Stimulated activated CD4-positive, alpha-beta T cell treated with anti-CD3 and anti-CD28 coated beads, Interleukin-2, amount 100 ng/mL, for 4 hours (primary cell): ENCODE measurements at places on chromosomes 2 and 18.

GRCh38 chr18:79403723-79404566 is 8.2 kb downstream of the NFATC1 start:
- no peak for DNase-seq

DNA sequence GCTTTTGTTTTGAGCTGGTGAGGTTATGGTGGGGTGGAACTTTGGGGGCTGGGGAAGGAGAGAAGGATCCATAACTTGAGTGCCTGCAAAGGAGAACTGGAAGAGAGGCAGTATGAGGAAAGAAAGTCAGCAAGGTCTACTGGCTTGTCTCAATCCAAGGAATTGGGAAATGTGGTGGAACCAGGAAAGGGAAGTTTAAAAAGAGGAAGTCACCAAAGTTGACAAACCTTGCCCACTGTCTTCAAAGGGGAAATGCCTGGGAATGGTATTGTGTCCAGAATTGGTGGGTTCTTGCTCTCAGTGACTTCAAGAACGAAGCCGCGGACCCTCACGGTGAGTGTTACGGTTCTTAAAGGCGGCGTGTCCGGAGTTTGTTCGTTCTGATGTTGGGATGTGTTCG is 304.1 kb upstream of the FAM98A start:
- no peak for DNase-seq

- no peak for DNase-seq
These were observed 28.6 kb upstream of the POU3F3 start for GRCh38 chr2:104825124-104825865.

GRCh38 chr2:96532641-96533291 is 3.8 kb upstream of the ARID5A start:
- DNase-seq = no peak

GRCh38 chr18:50582500-50582899 is 22.6 kb downstream of the MAPK4 start:
- DNase-seq = no peak

GRCh38 chr2:240140511-240140910 is at the start of gene OTOS:
Gene OTOS (minus strand): TSS chr2:240140658. CDS start chr2:240140326, 332 bp downstream.
- no peak for DNase-seq

- DNase-seq = no peak
These were observed 165.3 kb upstream of the TWIST2 start for GRCh38 chr2:238682536-238682935.

GRCh38 chr2:28348149-28348567 is 44.5 kb upstream of the FOSL2 start:
- peak; percentile 22 for DNase-seq

GRCh38 chr18:59061914-59062642 is 77.6 kb upstream of the SEC11C start:
- DNase-seq = no peak

DNA sequence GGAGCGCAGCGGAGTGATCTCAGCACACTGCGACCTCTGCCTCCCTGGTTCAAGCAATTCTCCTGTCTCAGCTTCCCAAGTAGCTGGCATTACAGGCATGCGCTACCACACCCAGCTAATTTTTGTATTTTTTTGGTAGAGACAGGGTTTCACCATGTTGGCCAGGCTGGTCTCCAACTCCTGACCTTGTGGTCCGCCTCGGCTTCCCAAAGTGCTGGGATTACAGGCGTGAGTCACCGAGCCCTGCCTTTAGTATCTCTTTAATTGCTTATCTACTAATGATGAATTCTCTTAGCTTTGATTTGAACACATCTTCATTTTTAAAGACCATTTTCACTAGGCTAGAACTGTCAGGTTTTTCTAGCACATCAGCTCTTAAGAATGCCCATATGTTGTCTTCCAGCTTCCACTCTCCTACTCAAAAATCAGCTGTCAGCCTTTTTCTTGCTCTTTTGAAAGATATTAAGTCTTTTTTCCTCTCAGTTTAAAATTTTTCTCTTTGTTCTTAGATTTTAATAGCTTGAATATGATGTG is 16.1 kb upstream of the MFSD2B start:
- no peak for DNase-seq

- no peak for DNase-seq
These were observed 12.0 kb upstream of the NRP2 start for GRCh38 chr2:205670292-205670691.

GRCh38 chr2:158228943-158229508 is 127.3 kb downstream of the UPP2 start:
- DNase-seq = no peak

DNA sequence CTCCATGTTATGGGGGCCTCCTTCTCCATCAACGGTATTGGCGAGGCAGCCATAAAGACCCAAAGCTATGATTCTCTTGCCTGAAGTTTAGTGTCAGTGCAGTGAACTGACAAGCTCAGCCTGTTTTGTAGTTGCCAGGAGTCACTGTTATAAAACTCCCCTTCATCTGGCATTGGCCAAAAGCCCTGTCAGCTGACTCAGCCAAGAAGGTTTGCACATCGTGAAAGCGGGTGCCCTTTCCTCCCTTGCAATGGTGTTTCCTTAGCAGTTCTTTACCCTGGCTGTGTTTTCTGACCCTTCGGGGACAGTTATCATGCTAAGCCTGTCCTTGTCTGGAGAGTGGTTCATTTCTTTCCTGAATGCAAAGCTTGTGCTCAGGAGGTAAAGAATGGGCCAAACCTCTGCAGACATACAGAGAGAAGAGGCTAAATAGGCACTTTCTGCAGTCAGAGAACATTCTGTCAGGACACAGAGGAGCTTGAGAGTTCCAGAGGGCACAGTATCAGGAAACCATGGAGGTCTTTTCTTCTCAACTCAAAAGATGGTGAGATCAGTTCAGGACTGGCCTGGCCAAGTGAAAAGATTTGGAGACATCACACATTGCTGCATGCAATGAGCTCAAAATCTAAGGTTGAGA is 414.2 kb downstream of the ZNF521 start:
- no peak for DNase-seq

GRCh38 chr18:3067722-3068121 is 54.8 kb upstream of the LPIN2 start:
- no peak for DNase-seq

DNA sequence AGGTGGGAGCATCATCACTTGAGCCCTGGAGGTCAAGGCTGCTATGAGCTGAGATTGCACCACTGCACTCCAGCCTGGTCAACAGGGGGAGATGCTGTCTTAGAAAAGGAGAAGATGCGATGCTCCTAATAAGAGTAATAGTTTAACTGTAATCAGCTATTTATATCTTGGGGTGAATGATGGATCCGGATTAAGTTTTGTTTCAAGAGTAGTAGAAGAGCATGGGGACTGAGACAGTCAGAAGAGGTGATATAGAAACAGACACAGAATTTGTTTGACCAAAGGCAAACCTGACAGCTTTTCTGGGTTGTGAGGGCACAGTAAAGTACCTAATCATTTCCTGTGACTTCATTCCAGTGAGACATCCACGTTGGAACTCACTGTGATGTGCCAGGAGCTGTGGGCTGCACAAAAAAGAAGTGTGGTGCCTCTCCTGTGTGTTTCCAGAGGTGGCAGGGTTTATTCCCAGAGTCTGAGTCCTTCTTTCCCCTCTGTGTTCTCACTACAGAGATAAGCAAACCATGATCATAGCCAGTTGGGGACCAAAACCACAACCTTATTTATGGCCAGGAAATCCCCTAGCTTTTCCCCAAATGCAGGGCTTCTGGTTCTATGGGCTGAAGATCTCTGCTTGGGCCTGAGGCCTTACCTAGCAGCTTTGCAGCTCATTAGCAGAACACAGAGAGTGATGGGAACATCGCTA is 113.7 kb downstream of the XRCC5 start:
- DNase-seq = no peak

DNA sequence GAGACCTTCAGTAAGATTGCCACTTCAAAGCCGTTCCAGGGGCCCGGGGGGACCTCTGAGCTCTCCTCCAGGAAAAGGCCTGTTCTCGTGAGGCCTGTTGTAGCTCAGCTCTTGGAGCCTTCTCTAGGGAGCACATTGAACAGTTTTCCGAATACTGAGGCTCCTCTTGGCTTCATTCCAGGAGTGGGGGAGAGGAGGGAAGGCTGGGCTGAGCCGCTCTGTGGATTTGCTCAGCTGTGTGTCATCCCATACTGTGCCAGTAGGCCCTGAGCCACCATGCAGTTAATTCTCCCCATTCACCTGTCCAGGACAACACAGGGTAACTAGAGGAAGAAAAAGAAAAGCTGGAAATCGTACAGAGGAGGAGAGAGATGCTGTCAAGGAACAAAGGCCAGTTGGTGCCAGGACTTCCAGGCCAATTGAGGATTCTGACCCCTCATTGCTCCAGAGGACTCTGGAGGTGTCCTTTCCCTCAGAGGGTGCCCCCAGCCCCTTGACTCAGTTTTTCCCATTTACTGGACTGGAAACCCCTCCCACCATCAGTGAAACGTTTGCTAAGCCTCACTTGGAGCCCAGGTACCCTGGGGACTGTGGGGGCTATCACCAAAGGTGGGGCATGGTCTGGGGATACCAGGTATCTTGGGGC is 41.4 kb downstream of the HS1BP3 start:
- DNase-seq = no peak

DNA sequence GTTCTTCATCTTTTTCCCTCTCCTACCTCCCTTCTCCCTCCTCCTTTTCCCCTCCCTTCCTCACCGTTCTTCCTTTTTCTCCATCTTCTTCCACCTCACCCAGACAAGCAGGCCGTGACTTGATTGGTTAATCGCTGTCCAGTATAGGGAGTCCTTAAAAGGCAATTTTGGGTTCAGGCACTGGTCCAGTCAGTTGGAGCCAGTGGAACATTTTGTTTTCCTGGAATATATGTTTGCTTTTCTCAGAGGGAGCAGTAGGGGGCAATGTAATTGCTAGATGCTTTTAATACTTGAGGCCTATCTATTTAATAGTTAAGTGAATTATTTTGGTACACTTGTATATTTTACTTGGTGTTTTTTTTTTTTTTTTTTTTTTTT is 15.0 kb downstream of the ELAC1 start:
- no peak for DNase-seq

- no peak for DNase-seq
These were observed 5.8 kb upstream of the ACSL3 start for GRCh38 chr2:222854773-222855700.

DNA sequence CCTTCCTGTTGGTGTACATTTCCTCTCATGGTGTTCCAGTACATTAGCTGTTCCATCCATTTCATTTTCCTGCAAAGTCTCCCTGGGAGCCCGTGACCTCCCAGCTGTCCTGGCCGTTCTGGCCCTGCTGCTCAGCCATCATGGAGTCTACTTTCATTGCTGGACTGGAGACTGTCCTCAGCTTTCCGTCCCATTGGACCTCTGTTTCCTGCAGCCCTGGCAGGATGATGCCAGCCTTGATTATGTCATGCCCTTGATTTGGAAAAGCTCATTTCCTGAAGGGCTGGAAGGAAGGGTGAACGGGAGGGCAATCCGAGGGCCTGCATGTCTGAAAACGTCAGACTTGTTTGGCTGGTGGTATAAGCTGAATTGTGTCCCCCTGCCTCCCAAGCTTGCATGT is 205.5 kb upstream of the HS6ST1 start:
- no peak for DNase-seq

- no peak for DNase-seq
These were observed 31.4 kb upstream of the CTLA4 start for GRCh38 chr2:203835892-203836800.

GRCh38 chr2:240895656-240896388 is at the start of gene MAB21L4:
Gene MAB21L4 (minus strand): TSS chr2:240896156. CDS start chr2:240895997, 159 bp downstream.
- no peak for DNase-seq

DNA sequence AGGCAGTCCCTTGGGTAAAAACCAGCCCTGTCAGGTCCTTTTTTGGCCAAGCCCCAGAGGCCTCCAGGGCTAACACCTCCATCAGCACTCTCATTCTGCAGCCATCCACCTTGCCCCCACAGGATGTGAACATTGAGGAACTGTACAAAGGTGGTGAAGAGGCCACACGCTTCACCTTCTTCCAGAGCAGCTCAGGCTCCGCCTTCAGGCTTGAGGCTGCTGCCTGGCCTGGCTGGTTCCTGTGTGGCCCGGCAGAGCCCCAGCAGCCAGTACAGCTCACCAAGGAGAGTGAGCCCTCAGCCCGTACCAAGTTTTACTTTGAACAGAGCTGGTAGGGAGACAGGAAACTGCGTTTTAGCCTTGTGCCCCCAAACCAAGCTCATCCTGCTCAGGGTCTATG is 7.3 kb downstream of the IL1F10 start:
- DNase-seq = no peak

- DNase-seq = no peak
These were observed 11.5 kb downstream of the MSGN1 start for GRCh38 chr2:17827785-17828184.

GRCh38 chr2:197708331-197708730 is 3.2 kb downstream of the MARS2 start:
- no peak for DNase-seq

GRCh38 chr2:46976556-46977279 is 61.1 kb upstream of the MCFD2 start:
- DNase-seq = no peak

GRCh38 chr2:145041706-145042105 is 521.8 kb upstream of the ZEB2 start:
- DNase-seq = no peak

DNA sequence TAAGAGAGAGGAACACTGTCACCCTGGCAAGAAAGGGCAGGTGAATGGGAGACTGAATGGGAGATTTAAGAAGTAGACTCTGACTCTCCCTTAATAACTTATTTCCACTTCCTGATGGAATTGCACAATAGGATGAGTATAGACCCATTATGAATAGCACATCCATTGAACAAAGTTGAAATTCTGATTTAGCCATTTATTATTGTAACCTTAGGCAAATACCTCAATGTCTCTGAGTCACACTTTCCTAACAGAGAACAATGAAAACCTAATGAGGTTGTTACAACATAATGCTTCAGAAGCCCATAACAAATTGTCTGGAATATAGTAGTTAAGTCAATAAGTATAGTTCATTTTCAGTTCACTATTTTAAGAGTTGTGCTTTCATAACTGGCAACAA is 78.9 kb downstream of the NRXN1 start:
- DNase-seq = no peak

DNA sequence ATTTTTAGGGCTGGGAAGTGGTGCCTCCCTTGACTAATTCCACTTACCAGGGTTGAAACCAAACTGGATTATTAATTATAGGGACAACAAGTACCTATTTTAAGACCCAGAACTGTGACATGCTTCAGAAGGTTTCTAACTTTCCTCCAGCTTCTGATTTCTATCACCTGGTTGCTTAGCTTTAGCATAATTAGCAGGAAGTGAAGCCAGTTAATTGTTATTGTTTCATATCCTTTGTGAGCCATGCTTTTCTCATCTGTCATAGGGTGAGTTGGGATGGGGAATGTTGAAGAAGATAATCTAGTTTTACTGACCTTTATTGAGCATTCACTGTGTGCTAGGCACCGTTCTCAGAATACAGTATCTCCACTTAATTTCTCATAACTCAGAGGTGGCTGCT is 3.2 kb downstream of the YPEL5 start:
- DNase-seq = no peak

- no peak for DNase-seq
These were observed 8.5 kb upstream of the CXCR4 start for GRCh38 chr2:136126421-136126926.

DNA sequence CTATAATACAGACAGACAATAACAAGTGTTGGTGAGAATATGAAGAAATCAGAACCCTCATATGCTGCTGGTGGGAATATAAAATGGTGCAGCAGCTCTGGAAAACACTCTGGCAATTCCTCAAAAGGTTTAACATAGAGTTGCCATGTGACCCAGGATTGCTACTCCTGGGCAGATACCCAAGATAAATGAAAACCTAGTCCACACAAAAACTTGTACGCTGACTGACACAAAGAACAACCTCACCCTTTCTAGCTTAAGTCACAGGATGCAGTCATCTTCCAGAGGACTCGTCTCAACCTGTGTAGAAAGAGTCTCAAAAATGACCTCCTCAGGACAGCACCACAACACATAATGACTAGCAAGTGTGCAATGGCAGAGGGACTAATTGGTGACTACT is 71.6 kb upstream of the ACAA2 start:
- DNase-seq = no peak
